A673 (cell line): ENCODE measurements at places on chromosomes 6 and 20. TPM values are rescaled to one million over a fixed set of nuclear protein-coding genes. Genes with fewer than 3 reads are reported as not detected.

DNA sequence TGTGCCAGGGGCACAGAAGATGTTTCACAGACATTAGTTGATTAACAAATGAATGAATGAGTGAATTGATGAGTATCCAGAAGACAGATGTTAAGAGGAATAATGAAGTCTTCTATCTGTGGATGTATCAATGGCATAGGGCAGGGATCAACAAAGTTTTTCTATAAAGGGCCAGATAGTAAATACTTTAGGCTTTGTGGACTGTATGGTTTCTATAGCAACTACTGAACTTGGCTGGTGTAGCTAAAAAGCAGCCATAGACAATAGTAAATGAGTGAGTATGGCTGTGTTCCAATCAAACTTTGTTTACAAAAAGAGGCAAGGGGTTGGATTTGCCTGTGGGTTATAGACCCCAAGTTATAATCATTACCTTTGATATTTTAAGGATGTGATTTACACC, 144.0 kb downstream of the PRL start:
- DNase-seq: no peak

DNA sequence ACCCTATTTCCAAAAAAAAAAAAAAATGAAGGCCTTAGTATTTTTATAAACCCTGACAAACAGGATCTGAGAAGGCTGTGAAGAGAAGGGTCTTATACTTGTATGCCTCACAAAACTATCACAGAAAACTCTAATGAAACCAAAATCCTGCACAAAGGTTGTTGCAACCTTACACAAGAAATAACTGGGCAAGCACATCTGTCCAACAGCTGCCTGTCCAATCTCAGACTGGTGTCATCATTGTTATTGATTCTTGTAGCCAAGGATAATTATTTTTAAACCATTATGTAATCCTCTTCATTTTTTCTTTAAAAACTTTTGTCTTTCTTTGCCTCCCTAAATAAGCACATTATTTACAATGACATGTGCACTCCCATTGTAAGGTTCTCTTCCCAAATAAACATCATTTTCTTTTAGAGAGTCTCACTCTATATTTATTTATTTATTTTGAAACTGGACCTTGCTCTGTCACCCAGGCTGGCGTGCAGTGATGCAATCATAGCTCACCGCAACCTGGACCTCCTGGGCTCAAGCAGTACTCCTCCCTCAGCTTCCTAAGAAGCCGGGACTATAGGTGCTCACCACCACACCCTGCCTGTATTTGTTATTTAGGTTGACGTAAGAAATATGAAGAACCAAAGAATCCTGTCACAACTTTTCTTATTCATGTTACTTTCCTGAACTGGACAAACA, 697.1 kb downstream of the DOK5 start:
- DNase-seq: no peak

- DNase-seq: no peak
Observed at GRCh38 chr20:47878601-47879027, 93.3 kb upstream of the SULF2 start.

DNA sequence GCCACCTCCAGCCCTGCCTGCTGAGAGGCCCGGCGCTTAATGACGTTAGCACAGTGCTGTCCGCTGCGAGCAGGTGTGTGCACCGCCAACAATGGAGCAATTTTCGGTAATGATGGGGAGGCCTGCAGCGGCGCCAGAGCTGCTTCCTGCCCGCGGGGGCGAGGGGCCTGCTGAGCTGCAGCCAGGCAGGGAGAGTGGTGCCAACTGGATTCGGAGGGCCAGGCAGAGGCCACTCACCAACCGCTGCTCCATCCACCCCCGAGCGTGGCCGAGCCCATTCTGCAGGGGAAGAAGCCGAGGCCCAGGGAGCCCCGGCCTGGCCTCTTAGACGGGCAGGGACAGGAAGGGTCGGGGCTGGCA, 9.6 kb downstream of the HRH3 start:
- DNase-seq: no peak

- no peak for DNase-seq
Observed at GRCh38 chr6:44779130-44779826, 391.8 kb downstream of the CDC5L start.

GRCh38 chr6:1596088-1596852, 13.4 kb upstream of the FOXC1 start:
- peak; percentile 64 for DNase-seq

The PRIM2 gene
- 42.1 and 45.2 TPM in 2 replicates for total RNA-seq

The DLK2 gene
- total RNA-seq: 0.37 and 0.67 TPM in 2 replicates

The HLA-DOA gene
- total RNA-seq: 0.46 and 0.58 TPM in 2 replicates

The SIRPD gene
- not detected in 2 replicates for total RNA-seq

DNA sequence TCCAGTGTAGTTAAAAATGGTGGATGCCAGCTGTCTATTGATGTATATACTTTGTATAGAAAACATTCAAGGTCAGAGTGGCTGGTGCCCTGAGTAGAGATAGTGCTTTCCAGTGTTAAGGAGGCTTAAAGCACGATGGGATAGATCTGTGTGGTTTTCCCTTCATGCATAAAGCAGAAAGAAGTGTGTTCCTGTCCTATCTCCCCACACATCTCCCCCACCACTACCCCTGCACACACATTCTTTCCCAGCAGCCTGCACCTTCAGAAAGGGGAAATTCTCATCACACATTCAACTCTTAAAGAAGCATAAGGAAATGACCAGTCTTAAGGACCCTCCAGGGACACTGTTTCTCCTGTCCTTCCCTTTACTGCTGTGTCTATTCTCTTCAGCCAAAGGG, 221.7 kb upstream of the TAB2 start:
- DNase-seq: no peak

GRCh38 chr6:34518669-34519365, 37.3 kb downstream of the SPDEF start:
- DNase-seq: no peak

DNA sequence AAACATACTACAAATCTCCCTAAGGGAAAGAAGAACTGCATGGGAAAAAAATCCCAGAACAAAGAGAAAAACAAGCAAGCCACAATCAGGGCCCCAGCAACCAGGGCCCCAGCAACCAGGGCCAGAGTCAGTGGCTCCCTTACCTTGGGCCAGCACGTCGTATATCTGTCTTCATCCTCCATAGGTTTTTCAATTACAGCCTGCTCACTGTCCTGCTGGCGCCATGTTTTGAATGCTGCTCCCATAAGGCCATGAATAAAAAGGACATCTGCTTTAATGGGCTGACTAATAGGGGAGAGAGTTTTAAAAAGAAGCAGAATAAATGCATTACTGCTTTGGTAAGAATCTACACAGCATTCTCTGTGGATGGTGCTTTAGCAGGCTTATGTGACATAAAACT, 49.2 kb downstream of the SERAC1 start:
- no peak for DNase-seq

The PPP1R14C gene
- total RNA-seq: 3.5 and 4.6 TPM in 2 replicates

DNA sequence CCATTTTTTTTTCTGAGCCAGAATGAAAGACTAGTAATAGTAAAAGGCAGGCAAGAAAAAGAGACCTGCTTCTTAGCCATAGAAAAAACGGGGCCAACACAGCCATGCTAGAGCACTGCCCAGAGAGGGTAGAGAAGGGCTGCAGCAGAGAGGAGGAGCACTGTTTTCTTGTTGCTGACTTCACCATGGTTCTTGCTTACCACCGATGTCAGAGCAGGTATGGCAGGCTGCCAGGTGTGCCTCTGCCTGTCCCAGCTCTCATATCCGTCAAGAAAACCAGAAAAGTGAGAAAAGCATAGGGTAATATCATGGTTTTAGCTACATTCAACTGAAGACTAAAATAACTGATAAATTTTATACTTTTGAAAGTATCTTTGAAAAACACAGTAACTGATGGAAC, 60.7 kb downstream of the DTNBP1 start:
- DNase-seq: no peak

- no peak for DNase-seq
Observed at GRCh38 chr6:102485480-102485879, 1092.0 kb downstream of the GRIK2 start.

The PNLDC1 gene
- 0.58 TPM in 1 of 2 replicates, not detected in the other for total RNA-seq

The PGC gene
- not detected in 2 replicates for total RNA-seq

The STMND1 gene
- not detected in 2 replicates for total RNA-seq

- no peak for DNase-seq
Observed at GRCh38 chr20:13874394-13875157, 89.7 kb downstream of the NDUFAF5 start.

The CBLN4 gene
- not detected in 2 replicates for total RNA-seq

The MACROD2 gene
- 1.0 and 1.4 TPM in 2 replicates for total RNA-seq

GRCh38 chr20:9359561-9360308, 154.7 kb upstream of the LAMP5 start:
- peak; percentile 66 for DNase-seq

- peak; percentile 28 for DNase-seq
Observed at GRCh38 chr6:157151989-157152388, 171.3 kb downstream of the TMEM242 start.

DNA sequence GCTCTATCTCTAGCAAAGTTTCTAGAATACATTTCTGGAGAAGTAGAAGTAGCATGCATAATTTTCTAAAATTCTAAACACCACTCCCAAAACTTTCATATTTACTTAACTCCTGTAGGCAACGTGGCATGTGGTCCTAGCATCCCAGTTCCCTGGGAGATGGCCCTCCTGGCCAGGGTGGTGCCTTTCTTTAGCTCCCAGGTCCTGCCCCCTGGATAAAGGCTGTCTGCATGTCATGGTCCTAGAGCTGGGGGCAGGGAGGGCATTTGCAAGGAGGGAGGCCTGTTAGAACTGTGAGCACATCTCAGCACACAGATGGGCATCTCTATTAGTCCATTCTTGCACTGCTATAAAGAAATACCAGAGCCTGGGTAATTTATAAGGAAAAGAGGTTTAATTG, 485.6 kb upstream of the SULF2 start:
- DNase-seq: no peak

- no peak for DNase-seq
Observed at GRCh38 chr20:12358655-12359009, 440.9 kb downstream of the BTBD3 start.

DNA sequence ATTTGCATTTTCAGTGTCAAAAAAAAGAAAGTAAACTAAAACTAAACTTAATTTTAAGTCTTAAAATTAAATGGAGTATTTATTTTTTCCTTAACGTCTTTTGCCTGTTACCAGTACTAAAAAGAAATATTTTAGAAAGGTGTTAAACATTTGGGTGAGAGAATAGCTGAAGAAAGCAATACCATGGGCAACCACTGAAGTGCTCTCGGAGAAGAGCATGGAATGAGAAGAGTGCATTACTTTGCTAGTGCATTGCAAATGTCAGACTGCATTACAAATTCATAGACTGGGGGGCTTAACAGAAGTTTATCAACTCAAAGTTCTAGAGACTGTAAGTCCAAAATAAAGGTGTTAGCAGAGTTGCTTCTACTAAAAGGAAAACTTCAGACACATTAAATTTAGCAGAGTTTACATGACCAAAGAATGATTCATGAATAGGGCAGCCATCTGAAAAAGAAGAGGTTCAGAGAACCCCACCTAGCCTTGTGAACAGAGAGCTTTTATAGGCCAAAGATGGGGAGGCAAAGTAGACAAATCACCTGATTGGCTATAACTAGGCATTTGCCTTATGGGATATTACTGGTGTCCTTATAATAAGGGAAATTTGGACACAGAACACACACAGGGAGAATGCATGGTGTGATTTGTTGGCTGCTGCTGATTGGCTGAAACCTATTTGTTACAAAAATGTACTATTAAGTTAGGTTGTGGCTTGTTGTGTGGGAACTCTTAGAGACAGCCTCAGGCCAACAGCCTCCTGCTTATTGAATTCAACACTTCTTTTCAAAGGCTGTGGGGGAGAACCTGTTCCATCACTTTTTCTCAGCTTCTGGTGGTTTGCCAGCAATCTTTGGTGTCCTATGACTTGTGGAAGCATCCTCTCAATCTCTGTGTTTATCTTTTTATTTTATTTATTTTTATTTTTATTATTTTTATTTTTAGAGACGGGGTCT, 106.7 kb upstream of the RREB1 start:
- peak; percentile 10 for DNase-seq

The PTK6 gene
- not detected in 2 replicates for total RNA-seq

GRCh38 chr20:38715646-38716045, 8.6 kb upstream of the SLC32A1 start:
- no peak for DNase-seq

DNA sequence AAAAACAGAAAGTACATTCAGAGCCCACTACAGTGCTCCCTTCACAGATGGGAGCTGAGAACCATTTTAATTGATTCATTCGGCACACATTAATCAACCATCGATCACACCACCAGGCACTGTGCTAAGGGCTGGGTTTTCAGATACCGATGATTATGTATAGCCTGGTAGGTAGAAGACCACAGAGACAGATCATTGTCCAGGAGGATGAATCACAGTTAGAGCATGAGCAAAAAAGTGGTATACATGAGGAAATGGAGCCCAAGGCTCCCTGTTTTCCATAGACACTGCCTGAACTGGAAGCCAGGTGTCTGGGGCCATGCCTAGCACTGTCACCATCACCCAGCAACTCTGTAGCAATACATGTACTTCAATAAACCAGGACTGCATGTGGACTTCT, 9.0 kb upstream of the PRDM1 start:
- no peak for DNase-seq

DNA sequence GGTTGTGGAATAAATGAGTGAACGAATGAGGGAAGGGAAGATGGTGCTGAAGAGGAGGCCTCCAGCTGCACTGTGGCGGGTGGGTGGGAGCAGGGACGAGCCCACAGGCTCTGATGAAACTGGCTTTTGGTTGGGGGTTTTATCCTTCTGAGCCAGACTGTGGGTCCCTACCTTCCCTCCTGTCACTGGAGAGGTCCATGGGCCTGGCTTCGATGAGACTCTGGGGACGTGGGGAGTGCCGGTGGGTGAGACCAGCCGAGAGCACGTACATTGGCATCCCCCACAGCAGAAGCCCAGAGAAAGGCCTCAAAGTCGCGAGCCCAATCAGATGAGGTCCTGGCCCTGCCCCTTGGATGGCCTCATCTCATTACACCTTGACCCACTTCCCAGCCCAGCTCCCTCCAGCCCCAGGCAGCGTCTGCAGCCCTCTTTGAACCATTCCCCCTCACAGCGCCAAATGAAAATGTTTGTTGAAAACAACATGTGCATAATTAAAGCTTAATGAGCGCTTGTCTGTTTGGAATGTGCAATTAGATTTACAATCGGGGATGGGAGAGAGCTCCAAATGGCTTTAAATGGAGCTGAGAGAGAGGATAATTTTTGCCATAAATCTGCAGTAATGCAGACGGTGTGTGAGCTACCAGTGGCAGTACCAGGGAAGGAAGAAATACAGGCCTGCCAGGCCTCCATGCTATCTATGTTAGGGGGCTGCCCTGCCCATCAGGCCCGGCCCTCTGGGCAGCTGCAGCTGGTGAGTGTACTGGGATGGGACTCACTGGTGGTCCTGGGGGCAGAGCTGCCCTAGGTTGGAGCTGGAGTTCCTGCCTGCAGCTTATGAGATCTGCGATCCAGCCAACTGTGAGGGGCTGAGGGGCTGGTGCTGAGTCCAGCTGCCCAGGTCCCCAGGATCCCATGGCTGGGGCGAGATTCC, 47.2 kb downstream of the TOX2 start:
- no peak for DNase-seq

The TRIM31 gene
- not detected in 2 replicates for total RNA-seq

DNA sequence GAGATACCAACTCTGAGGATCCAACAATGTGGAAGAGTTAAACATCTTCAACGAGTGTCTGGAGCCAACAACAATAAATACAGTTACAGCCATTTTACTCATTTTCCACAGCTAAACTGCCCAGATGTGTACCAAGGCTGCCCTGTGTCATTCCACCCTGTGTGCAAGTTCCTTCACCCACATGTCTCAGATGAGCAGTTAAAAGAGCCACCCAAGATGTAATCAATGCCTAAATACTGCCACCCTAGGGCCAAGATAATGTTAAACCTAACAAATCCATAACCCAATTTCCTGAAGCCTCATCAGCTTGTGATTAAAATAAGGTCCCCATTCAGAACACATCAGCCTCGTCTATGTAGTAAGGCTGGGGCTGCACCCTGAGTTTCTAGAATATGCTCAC, 59.9 kb downstream of the GMDS start:
- DNase-seq: no peak

The ZNF311 gene
- total RNA-seq: 0.84 and 0.92 TPM in 2 replicates

The POPDC3 gene
- total RNA-seq: 0.62 and 1.4 TPM in 2 replicates
